Esophagus squamous epithelium (tissue), 5 donors: ENCODE measurements at places on chromosomes 2 and 18.

DNA sequence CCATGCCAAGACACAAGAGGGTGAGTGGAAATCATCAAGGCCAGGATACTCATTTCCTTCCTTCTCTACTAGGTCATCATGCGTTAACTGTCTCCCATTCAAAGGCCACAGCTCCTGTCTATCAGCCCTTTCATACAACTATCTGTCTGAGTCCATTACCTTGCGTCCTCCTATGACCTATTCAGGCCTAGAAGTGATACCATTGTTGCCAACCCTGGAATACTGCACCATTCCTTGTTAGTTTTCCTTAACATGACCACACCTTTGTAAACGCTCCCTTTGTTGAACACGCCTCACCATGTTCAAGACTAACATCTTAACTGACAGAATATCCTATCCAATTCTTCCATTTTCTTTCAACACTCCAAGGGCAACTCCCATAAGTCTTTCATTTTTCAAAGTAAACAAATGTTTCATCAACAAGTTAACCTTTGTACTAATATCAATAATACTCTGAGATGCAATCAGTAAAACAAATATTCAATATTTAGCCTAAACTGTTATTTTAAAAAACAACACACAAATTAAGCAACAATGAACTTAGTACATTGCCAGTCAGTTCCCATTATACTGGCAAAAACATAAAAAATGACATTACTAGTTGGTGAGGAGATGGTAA is 19.8 kb upstream of the LGALSL start:
- H3K4me3 ChIP-seq: no peak overlapping the region
- H3K27me3 ChIP-seq: no peaks in the 10 kb centered on the region
- no peaks in the 10 kb centered on the region for H3K36me3 ChIP-seq
- no peak overlapping the region for H3K27ac ChIP-seq

GRCh38 chr2:160322320-160322719 is 122.2 kb upstream of the ITGB6 start:
- no peaks in the 10 kb centered on the region for H3K27me3 ChIP-seq
- peaks cover 20% of the 10 kb centered on the region for H3K4me1 ChIP-seq
- H3K27ac ChIP-seq: no peak overlapping the region
- no peaks in the 10 kb centered on the region for H3K36me3 ChIP-seq

GRCh38 chr2:68374184-68374583 is 9.1 kb downstream of the PLEK start:
- no peak overlapping the region for H3K4me3 ChIP-seq
- H3K27ac ChIP-seq: no peak overlapping the region
- no peaks in the 10 kb centered on the region for H3K27me3 ChIP-seq
- H3K4me1 ChIP-seq: peaks cover 1% of the 10 kb centered on the region
- no peak for DNase-seq

- no peak overlapping the region for H3K27ac ChIP-seq
- no peak overlapping the region for H3K4me3 ChIP-seq
- H3K36me3 ChIP-seq: no peaks in the 10 kb centered on the region
- no peaks in the 10 kb centered on the region for H3K27me3 ChIP-seq
- H3K4me1 ChIP-seq: no peaks in the 10 kb centered on the region
Measured at GRCh38 chr2:191804766-191805165, 42.1 kb downstream of the CAVIN2 start.
